GM20000 (cell line): ENCODE measurements at places on chromosomes 13 and 19.
A peak's percentile ranks its signal among the peaks of the same experiment; 100 is the strongest.

DNA sequence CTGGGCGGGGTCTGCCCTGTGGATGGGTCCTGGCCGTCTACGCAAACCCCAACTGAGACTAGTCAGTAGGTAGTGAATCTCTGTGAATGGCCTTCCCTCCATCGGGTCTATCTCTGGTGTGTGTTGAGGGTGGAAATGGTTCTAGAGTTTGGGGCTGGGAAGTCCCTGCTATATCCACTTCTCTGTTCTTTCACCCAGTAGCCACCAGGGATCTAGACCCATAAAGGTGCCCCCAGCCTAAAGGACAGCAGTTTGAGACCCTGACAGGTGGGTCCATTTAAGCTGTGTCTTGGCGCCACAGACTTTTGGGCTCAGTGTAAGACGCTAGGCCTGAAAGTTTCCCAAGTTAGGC is 57.7 kb downstream of the ZNF568 start:
- DNase-seq = no peak

DNA sequence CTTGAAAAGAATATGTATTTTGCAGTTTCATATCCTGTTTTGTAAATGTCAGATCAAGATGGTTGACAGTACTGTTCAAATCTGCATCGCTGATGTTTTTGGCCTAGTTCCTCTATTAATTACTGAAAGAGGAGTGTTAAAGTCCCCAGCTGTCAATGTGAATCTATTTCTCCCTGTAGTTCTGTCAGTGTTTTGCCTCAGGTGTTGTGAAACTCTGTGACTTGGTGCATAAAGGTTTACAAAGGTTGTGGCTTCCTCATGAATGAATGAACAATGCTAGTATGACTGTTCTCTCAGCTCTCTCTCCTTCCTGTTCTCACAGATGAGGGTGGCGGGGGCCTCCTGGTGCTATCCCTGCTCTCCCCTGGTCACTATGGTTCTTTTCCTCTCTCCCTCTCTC is 142.4 kb downstream of the MYCBP2 start:
- peak; percentile 56 for DNase-seq

DNA sequence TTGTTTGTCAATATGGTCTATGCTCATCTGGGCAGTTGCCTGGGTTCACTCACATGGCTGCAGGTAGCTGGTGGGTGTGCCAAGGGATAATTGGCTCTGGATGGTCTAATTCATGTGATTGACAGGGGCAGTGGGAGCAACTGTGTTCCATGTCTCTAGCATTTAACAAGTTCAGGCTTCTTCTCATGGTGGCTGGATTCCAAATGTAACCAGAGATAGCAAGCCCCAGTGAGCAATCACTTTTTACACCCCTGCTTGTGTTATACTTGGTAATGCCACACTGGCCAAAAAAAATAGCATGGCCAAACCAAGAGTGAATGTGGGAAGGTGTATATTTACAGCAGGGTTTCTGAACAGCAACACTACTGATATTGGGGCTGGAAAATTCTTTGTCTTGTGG is 89.6 kb upstream of the TNFSF11 start:
- no peak for DNase-seq

GRCh38 chr13:53238261-53238660 is 209.6 kb downstream of the OLFM4 start:
- DNase-seq = no peak

GRCh38 chr13:31022288-31022895 is 89.9 kb downstream of the TEX26 start:
- no peak for DNase-seq

GRCh38 chr19:555474-555808 is 11.6 kb downstream of the GZMM start:
- no peak for DNase-seq

DNA sequence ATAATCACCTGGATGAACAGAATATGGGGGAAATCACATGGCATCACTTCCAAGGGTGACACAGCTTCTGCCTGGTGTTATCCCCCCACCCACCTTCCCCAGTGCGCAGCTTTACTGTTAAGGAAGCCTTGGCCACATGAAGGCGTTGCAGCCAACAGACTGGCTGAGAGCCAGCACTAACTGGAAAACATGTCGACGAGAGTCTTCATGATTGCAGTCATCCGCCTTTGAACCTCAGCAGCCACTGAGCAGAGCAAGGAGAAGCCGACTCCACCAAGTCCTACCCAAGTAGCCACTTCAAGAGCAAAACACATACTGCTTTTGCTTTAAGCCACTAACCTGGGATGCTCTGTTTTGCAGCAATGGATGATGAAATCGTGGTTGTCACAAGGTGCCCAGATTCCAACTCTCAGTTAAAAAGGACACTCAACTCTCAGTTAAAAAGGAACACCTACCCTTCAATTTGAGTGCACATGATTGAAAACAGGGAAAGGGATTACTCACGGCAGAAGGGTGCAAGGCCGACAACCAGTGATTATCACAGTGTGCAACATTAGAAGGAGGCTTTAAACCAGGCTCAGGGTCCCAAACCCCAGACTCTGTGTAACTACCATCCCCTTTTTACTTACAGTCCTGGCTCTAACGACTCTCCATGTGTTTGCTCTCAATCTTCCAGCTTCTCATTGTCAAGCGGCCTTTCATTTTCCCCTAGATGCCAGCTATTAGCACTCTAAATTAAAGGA is 149.1 kb downstream of the KLF12 start:
- no peak for DNase-seq

DNA sequence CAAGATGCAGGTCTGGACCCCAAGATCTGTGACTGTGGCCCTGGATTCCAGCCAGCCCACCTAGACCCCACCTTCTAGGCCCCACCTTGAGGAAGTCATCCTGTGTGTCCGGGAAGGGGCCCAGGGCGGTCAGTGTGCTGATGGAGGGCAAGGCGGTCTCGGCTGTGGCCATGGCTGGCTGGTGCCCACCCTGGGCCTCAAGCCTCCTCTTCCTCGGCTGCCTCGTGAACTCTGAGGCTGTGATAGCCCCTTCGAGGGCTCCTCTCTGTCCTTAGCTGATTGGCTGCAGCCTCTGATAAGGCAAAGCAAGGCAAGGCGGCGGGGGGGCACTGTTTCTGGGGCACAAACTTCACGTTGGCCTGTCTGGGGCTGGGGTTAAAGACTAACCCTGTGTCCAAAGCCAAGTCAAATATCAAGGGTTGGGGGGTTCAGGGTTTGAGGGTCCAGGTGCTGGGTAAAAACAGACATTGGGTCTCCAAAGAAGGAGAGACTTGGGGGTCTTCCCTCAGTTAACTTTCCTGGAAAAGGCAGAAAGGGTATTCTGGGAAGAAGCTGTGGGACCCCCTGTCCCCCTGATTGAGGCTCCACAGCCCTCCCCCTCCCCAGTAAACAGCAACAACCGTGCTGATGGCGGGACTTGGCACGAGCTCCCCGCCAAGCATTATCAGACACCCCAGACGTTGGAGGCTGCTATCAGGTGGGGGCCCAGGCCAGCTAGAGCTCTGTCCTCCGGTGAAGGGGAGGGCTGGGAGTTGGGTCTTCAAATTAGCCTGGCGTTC is at the start of gene KLF1:
Gene KLF1, minus strand, starts transcription at position 233 of the 779 bp plus-strand sequence. Its CDS starts 61 bp downstream, at position 172.
- DNase-seq = no peak

GRCh38 chr19:44401139-44402115 is at the start of gene ZNF285:
TSS of gene ZNF285 (minus strand) at chr19:44401608. CDS start at chr19:44397213, 4,395 bp downstream.
- DNase-seq = peak; percentile 62

GRCh38 chr13:26117620-26118019 is 65.8 kb upstream of the SHISA2 start:
- no peak for DNase-seq

- no peak for DNase-seq
These were observed 2.1 kb downstream of the ZNF575 start for GRCh38 chr19:43534816-43535761.

GRCh38 chr13:70747262-70747661 is 639.0 kb upstream of the KLHL1 start:
- no peak for DNase-seq

GRCh38 chr13:51397262-51397941 is 55.4 kb downstream of the INTS6 start:
- DNase-seq = no peak

GRCh38 chr19:44611812-44612295 is 1.5 kb upstream of the IGSF23 start:
- no peak for DNase-seq

- no peak for DNase-seq
These were observed 809.3 kb downstream of the UQCRFS1 start for GRCh38 chr19:28403690-28404089.

GRCh38 chr13:34307607-34308006 is 489.7 kb downstream of the RFC3 start:
- no peak for DNase-seq

- no peak for DNase-seq
These were observed 13.2 kb downstream of the ZNF8 start for GRCh38 chr19:58291943-58292342.

DNA sequence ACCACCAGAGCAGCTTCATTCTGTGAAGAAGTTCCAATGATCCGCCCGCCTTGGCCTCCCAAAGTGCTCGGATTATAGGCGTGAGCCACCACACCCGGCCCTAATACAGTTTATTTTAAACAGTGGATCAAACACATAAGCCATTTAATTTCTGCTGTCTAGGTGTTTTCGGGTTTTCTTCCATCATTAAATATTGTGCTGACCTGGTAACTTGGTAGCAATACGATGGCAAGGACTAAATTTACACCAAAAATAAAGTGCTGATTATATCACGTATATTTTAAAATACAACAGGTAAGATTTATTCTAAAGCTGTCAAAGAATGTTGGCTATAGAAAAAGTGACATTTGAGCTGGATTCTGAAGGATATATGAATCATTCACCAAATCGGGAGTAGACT is 1.3 kb downstream of the MED4 start:
- no peak for DNase-seq

DNA sequence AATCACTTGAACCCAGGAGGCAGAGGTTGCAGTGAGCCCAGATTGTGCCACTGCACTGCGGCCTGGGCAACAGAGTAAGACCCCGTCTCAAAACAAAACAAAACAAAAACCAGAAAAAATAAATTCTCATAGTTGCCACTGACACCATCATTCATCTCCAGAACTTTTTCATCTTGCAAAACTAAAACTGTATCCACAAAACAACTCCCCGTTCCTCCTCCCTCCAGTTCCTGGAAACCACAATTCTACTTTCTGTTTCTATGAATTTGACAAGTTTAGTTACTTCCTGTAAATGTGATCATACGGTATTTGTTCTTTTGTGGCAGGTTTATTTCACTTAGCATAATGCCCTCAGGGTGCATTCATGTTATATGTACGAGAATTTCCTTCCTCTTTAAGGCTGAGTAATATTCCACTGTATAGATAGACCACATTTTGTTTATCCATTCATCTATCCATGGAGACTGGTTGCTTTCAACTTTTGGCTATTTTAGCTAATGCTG is 13.2 kb upstream of the ADGRE5 start:
- DNase-seq = no peak

- no peak for DNase-seq
These were observed 286.3 kb downstream of the TBC1D4 start for GRCh38 chr13:75195495-75196146.

DNA sequence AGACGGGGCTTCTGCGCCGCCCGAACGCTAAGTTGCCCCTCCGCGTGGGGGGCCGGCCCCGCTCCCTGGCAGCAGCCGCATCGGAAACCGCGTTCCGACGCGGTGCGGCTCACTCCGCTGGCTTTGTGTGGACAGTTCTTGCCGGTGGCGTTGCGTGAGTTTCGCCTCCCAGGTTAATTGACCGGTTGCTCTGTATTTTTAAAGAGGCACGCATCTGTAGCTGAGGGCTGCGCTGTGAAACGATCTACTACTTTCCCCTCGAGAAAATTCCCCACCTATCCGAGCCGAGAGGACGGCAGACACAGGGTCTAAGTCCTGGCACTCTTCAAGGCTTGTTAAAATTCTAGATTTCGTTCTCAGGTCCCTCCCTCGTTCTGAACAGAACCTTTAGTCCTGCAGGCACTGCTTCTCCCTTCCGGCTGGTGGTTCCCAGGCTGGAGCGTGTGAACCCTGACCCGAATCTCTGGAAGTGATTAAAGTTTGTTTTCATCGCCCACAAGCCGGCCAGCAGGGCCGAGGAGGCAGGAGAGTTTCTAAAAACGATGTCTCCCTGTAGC is 933 bp downstream of the ARHGEF7 start:
- peak; percentile 36 for DNase-seq

DNA sequence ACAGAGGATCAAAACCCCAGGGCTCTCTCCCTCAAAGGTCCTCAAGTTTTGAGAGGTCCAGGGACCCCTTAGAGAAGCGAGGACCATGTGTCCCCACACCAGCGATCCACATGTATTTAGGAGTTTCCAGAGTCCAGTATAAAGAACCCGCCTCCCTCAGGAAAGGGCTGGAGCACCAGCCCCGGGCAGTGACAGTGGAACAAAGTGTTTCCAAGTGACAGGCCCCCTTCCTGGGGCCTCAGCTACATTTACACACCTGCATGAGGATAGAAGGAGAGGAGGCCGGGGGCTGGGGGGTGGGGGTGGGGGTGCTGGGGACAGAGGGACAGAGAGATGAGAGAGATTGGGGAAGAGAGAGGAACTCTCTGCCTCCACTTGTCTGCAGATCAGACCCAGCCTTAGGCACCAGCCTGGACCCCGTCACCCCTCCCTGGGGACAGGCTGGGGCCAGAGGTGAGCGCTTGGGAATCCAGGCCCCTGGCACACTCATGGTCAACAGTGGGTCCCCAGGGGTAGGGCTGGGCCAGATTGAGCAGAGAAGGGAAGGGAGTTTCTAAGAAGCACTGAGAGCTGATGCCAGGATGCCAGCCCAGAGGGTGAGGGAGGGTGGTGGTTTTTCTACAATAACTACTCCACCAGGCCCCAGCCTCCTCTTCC is 802 bp downstream of the BCAM start:
- DNase-seq = no peak

GRCh38 chr13:25775986-25776385 is 275.8 kb downstream of the SHISA2 start:
- no peak for DNase-seq

DNA sequence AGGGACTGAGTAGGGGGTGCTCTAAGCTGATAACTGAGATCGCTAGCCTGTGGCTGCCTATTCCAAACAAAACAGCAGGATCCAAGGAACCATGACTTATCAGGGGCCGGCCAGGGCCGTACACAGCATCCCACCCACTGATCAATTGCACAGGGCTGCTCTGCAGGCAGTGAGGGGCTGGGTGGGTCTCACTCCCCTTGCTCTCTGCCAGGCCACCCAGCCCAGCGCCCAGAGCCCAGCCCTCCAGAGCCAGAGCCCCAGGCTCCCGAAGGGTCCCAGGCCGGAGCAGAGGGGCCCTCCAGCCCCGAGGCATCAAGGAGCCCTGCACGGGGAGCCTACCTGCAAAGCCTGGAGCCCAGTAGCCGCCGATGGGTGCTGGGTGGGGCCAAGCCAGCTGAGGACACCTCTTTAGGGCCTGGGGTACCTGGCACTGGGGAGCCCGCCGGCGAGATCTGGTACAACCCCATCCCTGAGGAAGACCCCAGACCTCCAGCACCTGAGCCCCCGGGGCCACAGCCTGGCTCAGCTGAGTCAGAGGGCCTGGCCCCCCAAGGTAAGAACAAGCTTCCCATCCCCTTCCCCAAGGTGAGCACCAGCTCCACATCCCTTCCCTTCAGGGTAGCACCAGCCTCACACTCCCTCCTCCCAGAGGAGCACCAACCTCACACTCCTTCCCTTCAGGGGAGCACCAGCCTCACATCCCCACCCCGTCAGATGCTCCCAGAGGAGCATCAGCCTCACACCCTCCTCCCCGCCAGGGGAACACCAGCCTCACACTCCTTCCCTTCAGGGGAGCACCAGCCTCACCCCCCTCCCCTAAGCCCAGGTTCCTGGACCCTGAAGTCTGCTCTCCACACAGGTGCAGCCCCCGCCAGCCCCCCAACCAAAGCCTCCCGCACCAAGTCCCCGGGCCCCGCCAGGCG is 1.9 kb downstream of the SYDE1 start:
- no peak for DNase-seq
